ENCODE measurements at places on chromosomes 6 and 20.
A peak's percentile ranks its signal among the peaks of the same experiment; 100 is the strongest.

- DNase-seq = peak; percentile 63
These were observed at the start of gene ZNF334 for GRCh38 chr20:46512943-46513844. Gene ZNF334, minus strand, starts transcription at chr20:46513559. Its CDS starts 1,457 bp downstream, at chr20:46512102.

- DNase-seq = no peak
These were observed 785 bp upstream of the THBD start for GRCh38 chr20:23050076-23050838.

DNA sequence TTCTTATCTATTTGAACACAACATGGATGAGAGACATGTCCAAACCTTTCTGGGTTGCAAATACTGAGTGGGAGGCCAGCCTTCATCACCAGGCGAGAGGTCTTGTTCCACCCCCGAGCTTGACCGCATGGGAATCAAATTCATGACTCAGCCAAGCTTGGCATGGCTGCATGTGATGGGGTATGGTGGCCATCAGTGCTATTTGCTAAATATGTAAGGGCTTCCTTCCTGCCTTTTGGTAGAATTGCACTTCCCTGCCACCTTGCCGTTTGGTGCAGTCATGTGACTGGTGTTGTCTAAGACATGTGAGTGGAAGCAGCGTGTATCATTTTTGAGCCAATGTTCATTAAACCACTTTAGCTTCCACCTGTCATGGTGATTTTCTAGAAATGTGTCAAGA is 508.9 kb upstream of the SULF2 start:
- DNase-seq = no peak

DNA sequence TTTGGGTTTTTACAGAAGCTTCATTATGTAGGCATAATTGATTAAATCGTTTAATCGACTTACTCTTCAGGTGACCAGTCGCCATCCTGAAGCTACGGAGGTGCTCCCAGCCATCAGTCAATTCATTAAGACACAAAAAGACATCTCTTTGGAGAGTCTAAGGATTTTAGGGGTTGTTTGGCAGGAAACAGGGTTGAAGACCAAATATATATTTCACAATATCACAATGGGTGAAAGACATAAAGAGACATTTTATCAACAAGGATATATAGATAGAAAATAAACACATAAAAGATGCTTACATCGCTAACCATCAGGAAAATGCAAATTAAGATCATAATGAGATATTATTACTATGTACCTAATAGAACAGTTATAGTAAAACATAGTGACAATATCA is 104.0 kb upstream of the SIRPG start:
- no peak for DNase-seq

DNA sequence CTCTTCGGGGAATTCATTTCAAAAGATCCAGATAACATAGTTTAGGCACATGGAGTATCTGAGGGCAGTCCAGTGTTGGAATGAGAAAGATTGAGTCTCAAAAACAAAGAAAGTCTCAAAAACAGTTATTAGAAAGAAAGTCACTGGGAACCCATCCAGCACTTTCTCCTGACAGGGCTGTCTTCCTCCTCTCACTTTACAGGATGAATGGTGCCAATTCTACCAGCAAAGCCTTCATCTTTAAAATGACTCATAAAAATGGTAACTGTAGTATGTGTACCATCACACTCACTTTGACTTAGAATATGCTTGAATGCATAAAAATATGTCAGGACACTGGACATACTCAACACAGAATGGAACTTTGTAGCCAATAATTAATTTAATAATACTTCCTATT is 71.3 kb downstream of the SLC22A3 start:
- no peak for DNase-seq

GRCh38 chr6:43338243-43338642 is 29.6 kb upstream of the CRIP3 start:
- no peak for DNase-seq

DNA sequence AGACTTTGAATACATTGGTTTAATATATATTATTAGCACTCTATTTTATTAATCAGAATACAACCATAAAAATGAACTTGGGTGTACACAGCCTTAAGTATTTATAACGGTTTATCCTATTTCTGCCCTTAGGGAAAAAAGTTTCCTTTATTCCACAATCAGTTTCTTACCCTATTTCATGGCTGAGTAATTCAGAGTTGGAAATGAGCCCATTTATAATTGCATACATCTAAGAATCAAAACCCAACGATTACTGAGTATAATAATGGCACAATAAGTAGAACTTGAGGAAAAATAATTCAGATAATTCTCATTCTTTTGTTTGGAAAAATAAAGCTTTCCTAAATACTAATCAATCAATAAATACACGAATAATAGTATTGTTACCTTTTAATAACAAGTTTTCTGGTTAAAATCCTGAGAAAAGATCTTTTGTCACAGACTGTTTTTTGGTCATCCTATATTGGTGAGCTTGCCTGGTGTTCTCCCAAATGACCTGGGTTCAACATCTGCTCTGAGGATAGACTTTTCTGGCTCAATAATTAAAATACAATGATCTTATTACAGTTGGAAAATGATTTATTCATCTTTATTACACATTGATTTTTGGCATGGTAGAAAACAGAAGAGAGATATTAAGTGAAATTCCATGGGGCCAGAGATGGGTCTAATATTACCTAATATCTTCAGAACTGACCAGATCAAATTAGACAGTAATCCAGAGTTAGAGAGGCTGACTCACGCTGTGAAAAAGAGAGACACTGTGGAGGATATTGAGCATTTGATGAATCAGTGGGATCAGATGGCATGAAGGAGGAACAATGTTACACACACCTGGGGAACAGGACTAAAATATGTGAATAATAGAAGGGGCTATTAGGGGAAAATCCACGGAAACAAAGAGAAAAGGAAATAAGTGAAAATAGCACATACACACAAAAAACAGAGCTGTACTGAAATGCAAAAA is 162.1 kb upstream of the TBX18 start:
- DNase-seq = no peak

DNA sequence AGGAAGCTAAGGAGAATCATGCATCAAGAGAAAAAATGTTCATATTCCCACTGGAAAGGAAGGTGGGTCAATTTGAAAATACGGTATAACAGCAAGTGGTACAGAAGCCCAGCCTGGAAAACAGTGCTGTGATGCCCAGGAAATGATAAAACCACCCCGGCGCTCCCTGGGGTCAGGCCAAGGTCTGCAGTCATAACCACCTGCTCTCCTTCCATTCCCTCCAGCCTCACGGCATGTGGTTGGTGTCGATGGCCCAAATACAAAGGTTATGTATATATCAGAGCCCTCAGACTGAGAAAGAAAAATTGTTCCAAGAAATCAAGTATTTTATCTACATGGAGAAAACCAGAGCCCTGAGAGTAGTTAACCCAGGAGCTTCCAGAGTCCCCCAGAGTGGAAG is 208.1 kb upstream of the CDYL start:
- no peak for DNase-seq

DNA sequence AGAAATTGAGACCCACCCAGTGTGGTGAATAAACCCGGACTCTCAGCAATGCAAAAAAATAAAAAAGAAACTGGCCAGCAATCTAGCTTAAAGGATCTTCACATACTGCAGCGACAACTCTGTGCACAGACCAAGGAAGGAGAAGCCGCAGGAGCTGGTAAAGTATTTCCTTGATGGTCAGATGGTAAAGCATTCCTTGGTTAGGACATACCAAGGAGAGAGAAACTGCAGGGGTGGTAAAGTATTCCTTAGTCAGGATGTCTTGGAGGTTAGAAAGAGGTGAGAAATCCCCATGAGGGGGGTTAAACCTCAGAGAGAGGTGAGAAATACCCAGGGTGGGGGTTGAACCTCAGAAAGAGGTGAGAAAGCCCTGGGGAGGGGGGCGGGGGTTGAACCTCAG is 86.8 kb downstream of the PLG start:
- no peak for DNase-seq

DNA sequence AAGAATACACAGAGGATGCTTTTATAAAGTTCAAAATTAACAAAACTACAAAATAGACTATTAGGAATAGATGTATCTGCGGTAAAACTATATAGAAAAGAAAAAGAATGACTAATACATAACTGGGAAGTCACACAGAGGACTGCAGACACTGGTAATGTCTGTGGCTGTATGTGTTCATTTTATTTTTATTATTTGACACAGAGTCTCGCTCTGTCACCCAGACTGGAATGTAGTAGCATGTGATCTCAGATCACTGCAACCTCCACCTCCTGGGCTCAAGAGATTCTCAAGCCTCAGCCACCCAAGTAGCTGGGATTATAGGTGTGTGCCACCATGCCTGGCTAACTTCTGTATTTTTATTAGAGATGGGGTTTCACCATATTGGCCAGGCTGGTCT is 38.9 kb downstream of the ESF1 start:
- DNase-seq = no peak

DNA sequence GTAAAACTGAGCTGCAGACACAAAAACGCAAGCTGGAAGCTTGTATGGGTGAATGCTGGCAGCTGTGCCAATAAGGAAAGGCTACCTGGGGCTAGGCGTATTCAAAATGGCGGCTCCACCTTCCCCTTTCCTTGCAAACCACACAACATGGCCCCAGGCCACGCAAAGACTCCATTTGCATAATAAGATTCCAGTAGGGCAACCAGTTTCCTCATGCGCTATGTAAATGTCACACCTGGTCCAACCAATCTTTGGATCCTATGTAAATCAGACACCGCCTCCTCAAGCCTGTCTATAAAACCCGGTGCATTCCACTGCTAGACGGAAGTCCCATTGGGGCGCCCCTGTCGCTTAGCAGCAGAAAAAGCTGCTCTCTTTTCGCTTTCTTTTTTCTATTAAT is 505.9 kb upstream of the BTBD3 start:
- DNase-seq = no peak

DNA sequence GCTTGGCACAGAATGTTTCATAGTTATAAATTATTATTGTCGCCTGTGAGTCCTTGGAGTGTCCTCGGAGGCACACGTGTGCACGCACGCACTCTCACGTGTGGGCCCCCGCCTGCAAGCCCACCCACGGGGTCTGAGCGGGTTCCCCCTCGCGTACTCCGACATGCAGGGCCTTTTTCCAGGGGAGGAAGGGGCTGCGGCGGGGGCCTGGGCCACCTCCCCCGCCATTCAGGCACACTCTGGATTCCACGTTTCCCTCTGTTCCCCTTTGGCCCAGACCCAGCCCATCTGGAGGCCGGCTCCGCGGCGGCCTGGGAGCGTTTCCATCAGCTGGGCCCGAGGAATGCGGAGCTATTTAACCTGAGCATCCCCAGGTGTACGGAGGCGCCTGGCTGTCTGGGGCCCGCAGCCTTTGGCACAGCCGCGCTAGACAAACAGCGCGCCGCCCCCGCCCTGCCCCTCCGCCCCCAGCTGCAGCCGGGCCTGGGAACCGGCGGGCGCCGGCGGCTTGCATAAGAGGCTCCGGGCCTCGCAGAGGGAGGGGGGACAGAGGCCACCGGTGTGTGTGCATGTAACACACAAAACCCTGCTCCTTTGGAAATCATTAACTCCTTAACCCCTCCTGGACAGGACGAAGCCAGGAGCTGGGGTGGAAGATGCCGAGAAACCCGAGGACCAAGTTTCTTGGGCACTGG is 3.3 kb downstream of the ID1 start:
- no peak for DNase-seq

GRCh38 chr6:5827056-5827904 is 179.4 kb downstream of the NRN1 start:
- no peak for DNase-seq

DNA sequence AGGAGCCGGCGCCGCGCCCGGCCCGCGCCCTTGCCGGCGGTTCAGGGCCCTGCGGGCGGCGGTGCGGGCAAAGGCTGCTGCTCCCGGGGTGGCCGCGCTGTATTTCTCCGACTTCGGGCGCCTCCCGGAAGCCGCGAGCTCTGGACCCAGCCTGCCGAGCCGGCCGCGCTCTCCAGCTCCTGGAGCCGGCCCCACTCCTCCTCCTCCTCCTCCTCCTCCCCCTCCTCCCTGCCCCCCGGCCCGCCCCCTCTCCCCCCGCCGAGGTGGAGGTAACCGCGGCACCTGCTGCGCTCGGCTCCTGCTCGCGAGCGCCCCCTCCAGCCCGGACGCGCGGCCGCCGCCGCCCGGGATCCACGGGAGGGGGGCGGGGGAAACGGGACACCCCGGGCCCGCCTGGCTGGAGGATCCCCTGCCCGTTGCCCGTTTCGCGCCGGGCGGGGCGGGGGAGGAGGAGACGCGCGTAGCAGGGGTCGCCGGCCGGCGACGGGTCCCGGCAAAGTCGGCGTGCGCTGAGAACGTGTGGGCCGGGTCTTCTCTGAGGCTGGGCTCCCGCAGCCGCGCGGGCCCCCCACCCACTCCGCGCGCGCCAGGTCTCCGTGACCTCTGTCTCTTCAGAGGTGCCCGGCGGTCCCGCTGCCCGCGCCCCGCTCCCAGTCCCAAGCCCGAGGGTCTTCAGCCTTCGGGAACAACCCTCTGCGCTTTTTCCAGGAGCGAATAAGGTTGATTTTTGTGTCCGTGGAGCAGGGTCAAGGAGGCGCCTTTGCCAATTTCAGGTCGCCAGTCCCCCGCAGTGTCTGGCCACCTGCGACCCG is at the start of gene SLC22A23:
TSS of gene SLC22A23 (minus strand) at position 153 of the 812 bp plus-strand sequence. CDS start 491 bp downstream, outside the sequence.
- peak; percentile 78 for DNase-seq

GRCh38 chr20:49415005-49415667 is 67.3 kb downstream of the KCNB1 start:
- no peak for DNase-seq

DNA sequence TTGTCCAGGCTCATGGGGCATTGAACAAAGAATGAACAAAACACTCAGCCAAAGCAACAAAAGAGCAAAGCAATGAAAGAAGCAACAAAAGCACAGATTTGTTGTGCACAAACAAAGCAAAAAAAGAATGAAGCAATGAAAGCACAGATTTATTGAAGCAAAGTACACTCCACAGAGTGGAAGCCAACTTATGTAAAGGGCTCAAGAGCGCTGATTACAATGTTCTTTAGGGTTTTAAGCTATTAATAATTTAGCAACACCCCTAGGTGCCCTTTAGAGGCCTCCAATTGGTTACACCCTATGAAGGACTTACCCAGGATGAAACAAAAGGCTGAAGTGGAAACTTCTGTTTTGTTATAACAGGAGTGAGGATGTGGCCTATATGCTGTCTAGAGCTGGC is 179.2 kb upstream of the PROKR2 start:
- no peak for DNase-seq

GRCh38 chr20:8808202-8808535 is 260.7 kb upstream of the PLCB4 start:
- no peak for DNase-seq

- DNase-seq = no peak
These were observed 46.2 kb downstream of the LRRN4 start for GRCh38 chr20:6007529-6008103.
